Cortex of kidney (tissue), 1 donor: ENCODE measurements at places on chromosomes 16 and 17.

DNA sequence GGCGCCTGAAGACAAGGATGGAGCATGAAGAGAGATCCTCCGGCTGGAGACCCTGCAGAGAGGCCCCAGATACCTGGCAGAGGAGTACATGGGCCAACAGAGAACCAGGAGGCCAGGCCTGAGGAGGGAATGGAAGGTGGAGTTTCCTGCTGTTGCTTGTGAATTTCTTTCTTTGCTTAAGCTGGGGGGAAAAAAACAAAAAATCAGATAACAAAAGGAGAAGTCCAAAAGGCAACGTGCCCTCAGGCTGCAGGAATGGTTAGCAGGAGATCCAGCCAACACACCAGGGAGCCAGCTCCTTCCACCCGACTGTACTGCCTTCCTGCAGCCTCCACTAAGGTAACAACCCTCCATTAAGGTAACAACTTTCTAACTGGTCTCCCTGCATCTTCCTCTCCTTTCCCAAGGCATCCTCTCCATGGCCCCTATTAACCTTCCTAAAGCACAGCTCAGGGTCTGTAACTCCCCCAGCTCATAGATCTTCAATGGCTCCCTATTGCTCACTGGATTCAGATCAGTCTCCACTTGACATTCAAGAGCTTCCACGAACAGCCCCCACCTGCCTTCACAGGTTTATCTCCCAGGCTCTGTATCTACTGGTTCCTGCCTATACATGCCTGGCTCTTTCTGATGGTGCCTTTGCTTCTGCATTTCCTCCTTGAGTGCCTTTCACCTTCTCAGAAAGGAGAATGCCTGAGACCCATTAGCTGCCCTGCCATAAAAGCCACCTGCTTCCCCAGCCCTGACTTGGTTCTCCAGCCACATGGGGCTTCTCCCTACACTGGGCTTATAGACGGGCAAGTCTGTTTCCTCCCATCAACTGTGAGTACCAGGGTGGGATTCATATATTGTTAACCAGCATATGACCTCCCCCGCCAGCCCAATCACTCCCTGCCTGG is 725 bp upstream of the ARL5C start:
- no peak for DNase-seq

DNA sequence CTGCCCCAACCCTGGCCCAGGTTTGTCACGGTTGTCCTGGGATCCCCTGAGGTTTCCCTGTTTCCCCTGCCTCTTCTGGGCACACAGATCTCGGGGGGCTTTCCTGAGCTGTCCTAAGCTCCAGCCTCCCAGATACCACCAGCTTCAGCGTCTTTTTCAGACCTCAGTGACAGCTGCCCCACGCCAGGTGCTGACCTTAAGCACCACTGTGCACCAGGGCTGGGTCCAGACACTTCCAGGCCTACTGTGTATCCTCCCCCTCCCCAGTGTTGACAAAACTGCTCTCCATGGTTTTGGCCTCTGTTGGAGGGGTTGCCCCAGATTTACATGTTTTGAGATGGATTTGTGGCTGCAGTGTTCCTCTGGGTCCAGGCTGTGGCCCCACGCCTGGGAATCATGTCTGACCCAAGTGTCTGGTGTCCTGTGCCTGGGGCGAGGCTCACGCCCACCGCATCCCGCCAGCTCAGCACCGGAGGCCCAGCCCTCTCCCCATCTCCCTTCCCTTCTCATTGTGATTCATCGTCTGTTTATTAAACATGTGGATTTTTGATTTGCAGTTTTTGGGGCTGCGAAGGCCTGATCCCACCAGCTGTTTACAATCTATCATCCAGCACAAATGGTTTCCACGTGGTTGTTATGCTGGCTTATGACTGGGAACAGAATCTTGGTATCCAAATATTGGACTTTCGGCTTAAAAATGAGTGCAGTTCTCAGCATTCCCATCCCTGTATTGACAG is 82.1 kb downstream of the METRNL start:
- no peak for DNase-seq

DNA sequence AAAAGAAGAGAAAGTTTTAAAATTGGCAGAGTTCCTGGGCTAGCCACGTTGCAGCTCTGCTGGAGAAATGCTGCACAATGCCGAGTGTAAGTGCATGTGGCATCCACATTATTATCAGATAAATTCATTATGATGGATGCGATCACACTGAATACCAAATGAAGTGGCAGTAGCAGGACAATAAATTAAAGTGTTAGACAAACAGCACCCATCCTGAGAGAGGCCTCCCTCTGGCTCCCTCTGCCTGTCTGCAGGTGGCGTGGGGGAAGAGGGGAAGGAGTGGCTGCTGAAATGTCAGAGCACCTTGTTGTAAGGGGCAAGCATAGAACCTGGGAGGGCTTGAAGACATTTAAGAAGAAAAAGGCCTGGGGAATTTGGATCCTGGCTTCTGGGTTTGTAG is 324.1 kb downstream of the HAPSTR1 start:
- DNase-seq = no peak

DNA sequence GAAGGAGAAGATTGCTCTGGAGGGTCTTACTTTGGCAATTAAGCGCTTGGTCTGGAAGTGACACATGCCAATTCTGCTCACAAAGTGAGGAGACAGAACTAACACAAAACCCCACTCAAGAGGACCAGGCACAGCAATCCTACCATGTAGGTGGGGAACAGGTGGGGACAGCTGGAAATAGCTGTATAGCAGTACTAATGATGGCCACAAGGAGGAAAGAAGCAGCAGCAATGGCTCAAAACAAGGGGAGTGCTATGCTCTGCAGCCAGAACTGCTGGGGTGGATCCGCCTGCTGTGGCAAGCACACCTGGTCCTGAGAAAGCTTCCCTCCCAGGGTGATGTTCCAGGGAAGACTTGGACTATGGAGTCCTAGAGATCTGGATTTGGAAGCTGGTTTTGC is 17.0 kb upstream of the TMEM132E start:
- DNase-seq = no peak

GRCh38 chr17:8053600-8053999 is 14.7 kb downstream of the ALOX15B start:
- no peak for DNase-seq

GRCh38 chr16:28501258-28502232 is 5.1 kb downstream of the IL27 start:
- DNase-seq = no peak
